ENCODE measurements at places on chromosomes 6 and 20.

- DNase-seq: no peak
These were observed 35.9 kb upstream of the LTV1 start for GRCh38 chr6:143807103-143807772.

DNA sequence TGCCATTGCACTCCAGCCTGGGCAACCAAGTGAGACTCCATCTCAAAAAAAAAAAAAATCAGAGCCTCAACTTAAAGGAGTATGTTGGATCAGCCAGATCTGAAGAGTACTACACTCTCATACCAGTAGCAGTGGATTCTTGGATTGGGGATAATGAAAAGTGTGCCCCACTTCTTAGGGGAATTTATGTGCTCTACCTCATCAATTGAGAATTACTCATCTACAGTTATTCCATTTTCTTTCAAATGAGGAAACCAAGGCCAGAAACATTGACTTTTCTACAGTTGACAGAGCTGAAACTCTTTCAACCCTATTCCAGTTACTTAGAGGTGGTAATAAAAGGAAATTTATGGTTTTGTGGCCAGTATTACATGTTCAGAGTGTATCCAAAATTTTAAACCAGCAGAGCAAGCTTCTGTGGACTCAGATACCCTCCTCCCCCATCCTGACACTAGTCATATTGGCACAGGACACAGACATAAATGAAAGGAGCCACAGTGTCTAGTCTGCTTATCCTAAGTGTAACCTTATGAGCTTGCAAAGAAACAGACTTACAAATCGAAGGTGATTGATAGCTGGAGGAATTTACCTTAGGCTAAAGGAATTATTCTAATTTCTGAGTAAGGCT, 51.2 kb downstream of the ORC3 start:
- DNase-seq: no peak

GRCh38 chr6:135940616-135941167, 89.2 kb downstream of the PDE7B start:
- DNase-seq: no peak

DNA sequence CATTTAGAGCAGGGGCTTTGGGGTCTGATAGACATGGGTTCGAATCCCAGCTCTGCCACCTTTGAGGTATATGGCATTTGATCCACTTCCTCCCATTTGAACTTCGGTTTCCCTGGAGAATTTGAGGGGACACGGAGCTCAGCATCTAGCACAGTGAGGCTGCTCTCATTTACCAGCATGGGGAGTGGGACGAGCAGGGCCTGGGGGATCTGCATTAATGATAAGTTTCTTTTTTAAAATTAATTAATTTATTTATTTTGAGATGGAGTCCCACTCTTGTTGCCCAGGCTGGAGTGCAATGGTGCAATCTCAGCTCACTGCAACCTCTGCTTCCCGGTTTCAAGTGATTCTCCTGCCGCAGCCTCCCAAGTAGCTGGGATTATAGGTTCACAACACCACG, 52.6 kb downstream of the VSTM2L start:
- no peak for DNase-seq

GRCh38 chr6:112622036-112622435, 274.9 kb downstream of the RFPL4B start:
- no peak for DNase-seq

DNA sequence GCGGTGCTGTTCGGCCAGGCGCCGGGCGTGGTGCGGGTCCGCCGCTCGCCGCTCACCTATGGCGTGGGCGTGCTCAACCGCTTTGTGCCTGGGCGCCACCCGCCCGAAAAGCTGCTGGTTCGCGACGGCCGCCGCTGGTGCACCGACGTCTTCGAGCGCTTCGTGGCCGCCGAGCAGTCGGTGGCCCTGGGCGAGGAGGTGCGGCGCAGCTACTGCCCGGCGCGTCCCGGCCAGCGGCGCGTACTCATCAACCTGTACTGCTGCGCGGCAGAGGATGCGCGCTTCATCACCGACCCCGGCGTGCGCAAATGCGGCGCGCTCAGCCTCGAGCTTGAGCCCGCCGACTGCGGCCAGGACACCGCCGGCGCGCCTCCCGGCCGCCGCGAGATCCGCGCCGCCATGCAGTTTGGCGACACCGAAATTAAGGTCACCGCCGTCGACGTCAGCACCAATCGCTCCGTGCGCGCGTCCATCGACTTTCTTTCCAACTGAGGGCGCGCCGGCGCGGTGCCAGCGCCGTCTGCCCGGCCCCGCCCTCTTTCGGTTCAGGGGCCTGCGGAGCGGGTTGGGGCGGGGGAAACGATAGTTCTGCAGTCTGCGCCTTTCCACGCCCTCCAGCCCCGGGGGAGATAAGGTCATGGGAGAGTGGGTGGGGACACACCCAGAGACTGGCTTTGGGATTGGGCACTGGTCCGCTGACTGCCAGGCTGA, 15.7 kb downstream of the ADISSP start:
- DNase-seq: no peak

Measured in HS-27A (cell line).